ENCODE measurements at places on chromosomes 5 and 9.

- DNase-seq: no peak
These were observed 600 bp downstream of the ENC1 start for GRCh38 chr5:74639807-74640449.

GRCh38 chr9:34652602-34653000 is 616 bp downstream of the IL11RA start:
- no peak for DNase-seq

- DNase-seq: no peak
These were observed 787.3 kb downstream of the KCTD16 start for GRCh38 chr5:144958002-144958401.

GRCh38 chr5:75169516-75169915 is 67.2 kb downstream of the ANKRD31 start:
- DNase-seq: no peak

DNA sequence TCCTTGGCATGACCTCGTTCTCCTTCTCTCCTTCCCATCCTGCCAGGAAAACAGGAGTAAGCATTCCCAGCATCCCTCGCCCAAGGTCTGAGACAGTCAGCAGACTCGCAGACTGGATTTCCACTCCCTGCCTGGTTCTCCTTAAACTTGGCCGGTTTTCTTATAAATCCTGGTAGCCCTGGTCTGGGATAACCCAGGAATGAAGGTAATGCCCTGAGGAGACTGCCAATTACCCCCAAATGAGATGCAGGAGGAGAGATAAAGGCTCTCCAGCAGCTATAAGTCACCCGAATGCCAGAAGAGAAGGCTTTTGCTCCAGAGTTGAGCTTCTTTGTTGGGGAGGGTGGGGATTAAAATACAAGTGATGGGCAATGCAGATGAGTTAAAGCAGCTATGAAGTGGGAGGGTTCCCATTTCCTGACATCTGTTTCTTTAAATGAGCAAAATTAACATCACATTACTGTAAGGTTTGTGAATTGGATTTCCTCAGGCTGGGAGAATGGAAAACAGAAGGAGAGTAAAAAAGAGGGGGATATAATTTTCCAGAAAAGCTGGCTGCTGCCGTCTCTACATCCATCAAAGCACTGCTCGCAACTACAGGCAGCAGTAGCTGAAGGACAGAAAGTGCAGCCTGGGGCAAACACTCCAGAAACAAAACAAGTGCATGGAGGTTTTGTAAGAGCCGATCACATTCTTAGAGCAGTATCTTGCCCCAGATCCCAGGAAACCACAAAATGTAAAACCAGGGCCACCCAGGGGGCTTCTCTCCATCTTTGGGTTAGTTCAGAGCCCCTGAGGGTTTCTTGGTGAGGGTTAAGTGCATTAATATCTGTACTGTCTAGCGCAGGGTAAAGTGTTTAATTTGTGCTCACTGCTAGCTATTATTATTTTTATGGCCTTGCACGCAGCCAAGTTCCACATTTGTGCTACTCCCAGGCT is 177.6 kb upstream of the PANK3 start:
- no peak for DNase-seq

Measured in cortex of kidney (tissue), 1 donor.